ENCODE measurements at places on chromosomes 13 and 19.

DNA sequence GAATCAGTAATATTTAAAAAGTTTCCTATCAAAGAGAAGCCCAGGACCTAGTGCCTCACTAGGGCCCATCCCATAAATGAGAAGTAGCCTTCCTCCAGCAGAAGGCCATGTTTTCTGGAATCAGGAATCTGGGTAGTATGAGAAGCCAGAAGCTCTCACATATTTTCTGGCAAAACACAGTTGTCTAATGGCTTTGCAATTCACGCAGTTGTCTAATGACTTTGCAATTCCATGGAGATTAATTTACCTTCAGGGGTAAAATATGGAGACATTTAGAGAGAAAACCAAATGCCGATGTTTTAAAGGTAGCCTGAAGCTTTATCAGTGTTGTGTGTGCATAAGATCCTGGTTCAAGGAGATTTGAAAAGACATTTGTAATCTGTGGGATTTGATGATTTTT lies 29.8 kb upstream of the SIAH3 start:
- DNase-seq, result no peak

GRCh38 chr19:1524287-1524971 lies 552 bp downstream of the PLK5 start:
- DNase-seq, result no peak

DNA sequence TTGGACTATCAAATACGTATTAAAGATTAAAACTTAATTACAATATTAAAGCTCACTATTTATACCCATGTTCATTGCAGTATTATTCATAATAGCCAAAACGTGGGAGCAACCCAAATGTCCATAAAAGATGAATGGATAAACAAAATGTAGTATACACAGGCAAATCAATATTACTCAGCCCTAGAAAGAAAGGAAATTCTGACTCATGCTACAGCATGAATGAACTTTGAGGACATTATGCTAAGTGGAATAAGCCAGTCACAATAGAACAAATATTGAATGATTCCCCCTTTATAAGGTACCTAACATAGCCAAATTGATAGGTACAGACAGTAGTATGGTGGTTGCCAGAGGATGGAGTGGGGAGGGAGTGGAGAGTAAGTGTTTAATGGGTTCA lies 457.3 kb downstream of the FGF14 start:
- DNase-seq, result no peak

DNA sequence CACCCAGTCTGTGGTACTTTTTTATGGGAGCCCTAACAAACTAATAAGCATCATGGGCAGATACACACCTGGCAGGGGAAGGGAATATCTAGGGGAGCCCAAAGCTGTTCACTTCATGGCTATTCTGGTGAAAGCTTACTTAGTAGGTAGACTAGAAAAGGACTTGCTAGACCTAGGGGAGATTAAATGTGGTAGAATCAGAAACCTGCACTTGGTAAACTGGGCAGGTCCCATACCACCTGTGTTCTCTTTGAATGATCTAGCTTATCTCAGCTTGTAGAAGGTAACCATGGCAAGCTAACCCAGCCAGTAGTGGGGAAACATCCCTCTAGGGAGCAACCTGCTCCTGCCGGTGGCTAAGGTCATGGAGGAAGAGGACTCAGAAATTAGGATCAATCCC lies 113.9 kb upstream of the TMTC4 start:
- no peak for DNase-seq

DNA sequence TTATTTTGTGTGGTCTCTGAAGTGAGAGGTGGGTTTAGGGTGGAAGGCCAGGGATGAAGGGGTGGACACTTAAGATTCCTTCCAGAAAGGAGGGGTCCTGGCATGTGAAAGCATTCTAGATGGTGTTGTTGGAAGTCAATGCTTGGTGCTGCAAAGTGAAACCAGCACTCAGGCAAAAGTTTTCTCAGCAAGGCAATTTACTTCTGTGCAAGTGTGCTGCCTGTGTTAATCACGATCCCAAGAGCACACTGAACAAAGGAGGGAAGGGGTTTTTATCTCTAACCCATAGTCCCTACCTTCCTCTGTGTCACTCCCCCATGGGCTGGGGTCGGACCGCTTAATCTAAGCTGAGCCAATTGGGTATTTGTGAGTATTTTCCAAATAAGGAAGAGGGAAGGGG lies 1.3 kb downstream of the ZNF134 start:
- DNase-seq, result no peak

DNA sequence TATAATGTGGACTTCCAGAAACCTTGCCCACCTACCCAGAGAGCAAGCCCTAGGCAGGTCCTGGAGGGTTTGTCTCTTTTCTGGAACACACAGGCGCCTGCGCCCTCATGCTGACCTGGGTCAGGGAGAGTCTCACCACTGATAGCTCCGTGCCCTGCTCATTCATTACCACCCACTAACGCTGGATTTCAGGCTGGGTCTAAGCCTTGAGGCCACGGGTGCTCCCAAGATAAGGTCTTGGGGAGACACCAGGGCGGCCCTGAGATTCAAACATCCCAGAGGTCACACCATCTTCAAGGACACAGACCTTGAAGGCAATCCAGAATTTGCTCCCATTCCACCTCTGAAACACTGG lies 5.1 kb downstream of the S1PR2 start:
- DNase-seq, result no peak

- DNase-seq, result no peak
Observed at GRCh38 chr13:43720780-43721397, 65.9 kb downstream of the ENOX1 start.

GRCh38 chr13:67094952-67095351 lies 135.2 kb downstream of the PCDH9 start:
- DNase-seq, result no peak

- no peak for DNase-seq
Observed at GRCh38 chr13:74061926-74062595, 72.1 kb downstream of the KLF12 start.

GRCh38 chr19:5588441-5588840 lies 20.7 kb upstream of the TINCR start:
- DNase-seq, result no peak

GRCh38 chr13:27919659-27919933 lies 204 bp upstream of the PDX1 start:
- no peak for DNase-seq

DNA sequence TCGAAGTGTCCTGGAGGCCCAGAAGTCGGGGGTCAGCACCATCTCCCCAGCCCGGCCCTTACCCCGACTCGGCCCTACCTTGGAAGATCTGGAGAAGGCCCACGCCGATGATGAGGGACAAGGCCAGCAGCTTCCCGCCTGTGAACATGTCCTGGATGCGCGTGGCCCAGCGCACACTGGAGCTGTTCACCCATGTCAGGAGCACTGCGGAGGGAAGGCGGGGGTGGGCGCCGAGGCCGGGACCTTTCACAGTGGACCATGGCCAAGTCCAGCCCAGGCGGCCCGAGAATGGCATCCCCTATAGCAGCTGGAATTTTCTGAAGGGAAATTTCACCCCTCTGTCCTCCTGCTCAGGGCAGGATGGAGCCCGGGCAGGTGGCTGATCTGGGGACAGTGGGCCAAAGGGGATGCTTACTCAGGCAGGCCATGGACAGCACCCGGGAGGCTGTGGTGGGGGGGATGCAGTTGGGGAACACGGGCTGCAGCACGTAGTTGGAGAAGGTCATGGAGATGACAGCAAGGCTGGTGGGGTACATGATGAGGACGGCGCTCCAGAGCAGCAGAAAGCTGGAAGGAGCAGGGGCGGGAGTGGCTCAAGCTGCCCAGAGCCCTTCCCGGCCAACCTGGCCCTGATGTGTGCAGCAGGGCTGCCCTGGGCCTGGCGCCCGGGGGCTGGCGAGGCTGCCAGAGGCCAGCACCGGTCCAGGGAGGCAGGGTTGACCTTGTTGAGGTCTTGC lies 13.0 kb downstream of the SLC7A10 start:
- no peak for DNase-seq

DNA sequence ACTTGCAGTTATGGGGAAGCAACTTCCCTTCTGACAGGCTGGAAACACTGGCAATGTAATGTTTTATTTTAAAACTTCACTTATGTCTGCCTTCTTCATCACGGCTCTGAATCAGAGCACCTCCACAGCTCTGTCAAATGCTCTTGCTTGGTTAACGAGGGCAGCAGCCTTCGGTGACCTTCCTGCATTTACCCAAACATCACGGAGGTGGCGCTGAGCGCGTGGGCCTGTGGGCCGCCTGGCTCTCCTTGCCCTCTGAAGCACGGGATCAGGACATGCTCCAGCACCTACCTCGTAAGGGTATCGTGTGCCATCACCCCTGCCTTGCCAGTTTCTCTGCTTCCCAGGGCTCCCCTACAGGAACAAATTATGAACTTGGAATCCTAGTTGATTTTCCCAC lies 310.0 kb downstream of the TEX29 start:
- no peak for DNase-seq

- DNase-seq, result no peak
Observed at GRCh38 chr19:50427997-50428425, 4.7 kb upstream of the MYBPC2 start.

DNA sequence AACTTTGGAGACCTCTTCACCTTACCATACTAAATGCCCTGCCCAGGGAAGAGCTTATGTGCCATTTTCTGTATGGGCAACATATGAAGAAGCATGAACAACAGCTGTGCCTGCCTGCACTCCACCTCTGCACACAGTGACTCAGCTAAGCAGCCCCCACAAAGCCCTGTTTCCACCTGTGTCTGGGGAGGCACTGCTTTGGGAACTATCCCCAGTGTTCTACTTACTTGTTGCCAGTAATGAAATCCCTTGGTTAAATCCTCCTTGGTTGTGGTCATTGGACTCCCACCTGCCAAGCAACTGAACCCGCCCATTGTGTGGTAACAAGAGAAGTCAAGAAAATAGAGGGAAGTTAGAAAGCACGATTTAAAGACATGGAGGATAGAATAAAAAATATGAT lies 84.6 kb downstream of the NALCN start:
- DNase-seq, result no peak

DNA sequence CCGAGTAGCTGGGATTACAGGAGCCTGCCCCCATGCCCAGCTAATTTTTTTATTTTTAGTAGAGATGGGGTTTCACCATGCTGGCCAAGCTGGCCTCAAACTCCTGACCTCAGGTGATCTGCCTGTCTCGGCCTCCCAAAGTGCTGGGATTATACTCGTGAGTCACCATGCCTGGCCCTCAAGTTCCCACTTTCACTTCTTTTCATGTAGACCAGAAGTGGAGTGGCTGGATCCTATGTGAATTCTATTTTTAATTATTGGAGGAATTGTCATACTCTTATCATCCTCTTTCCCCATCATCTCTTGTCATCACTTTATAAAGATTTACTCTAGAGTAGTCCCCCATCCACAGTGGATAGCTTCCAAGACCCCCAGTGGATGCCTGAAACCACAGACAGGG lies 12.8 kb upstream of the SIGLEC10 start:
- no peak for DNase-seq

DNA sequence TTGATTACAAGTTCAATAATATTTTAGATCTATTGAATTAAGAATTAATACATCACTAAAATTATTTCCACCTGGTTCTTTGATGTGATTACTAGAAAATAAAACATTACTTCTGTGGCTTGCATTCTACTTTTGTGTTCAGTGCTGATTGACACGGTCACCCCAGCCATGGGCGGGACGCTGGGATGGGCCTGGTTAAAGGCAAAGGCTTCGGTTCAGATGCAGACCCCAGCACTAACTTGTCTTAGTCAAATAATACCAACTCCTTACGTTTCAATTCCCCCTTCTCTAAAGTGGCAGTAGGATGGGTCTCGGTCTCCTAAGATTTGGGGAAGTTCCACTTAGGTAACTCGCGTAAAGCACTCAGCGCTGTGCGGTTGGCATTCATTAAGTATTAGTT lies 144.9 kb downstream of the URI1 start:
- no peak for DNase-seq

- no peak for DNase-seq
Observed at GRCh38 chr13:84332346-84332745, 450.1 kb upstream of the SLITRK1 start.

DNA sequence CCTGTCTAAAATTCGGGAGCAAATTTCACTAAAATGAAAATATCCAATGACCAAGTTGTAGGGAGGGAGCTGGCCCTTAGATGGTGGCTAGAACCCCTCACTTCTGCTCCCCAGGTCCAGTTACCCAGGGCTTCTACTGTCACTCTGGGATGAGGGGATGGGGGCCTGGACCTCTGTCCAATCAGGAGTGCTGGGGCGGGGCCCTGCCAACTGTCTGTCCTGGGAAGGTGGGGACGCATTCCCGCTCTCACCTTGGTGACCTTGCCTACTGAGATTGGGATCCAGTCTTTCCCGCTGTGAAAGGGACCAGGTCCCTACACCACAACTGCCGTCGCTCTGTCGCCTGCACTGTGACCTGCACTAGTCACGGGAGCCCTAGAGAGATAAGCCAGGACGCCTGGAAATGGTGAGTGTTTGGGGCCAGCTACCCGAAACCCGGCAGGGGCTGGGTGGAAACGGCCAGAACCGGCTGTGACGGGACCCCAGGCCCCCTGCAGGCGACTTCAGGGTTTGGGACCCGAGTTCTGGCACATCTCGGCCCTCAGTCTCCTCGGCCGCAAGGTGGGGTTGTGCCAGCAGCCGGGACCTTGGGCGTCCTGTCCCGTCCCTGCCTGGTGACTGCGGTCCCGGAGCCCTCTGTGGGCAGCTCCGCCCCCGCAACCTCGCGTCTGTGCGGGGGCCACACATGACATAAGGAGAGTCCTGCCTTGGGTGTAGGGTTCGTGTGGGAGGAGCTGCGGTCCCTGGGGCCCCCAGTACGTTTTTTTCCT lies 22.8 kb downstream of the ZNF20 start:
- DNase-seq, result no peak

DNA sequence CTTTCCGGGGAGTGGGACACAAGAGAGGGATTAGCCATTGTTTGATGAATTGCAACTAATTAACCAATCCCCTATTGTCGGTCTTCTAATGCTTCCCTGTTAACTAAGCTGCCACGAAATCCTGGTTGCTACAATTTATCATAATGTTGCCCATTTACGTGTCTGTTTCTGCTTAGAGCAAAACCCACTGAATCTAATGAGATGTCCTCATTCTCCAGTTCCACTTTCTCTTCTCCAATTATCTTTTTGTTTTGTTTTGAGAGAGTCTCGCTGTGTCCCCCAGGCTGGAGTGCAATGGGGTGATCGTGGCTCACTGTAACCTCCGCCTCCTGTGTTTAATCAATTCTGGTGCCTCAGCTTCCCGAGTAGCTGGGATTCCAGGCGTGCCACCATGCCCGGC lies 5.2 kb upstream of the DPP9 start:
- no peak for DNase-seq

DNA sequence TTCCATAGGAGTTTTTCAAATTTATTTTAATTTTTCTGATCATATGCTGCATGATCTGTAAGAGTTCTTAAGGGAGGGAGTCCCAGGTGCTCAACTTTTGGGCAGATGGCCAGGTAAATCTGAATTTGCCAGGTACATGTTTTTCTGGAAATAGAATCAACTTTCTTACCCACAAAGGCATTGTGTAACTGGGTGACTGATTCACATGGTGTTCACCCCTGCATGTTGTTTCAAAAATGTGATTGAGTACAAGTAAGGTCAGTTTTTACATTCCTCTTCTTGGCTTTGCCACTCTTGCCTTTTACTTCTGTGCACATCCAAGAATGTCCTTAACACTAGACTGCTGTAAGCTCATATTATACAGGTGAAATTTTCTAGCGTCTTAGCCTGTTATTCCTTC lies 30.4 kb downstream of the RB1 start:
- no peak for DNase-seq

GRCh38 chr13:45132369-45133064 lies 12.2 kb downstream of the GTF2F2 start:
- no peak for DNase-seq

GRCh38 chr19:17323300-17323963 lies 11.2 kb downstream of the ANO8 start:
- no peak for DNase-seq
